Left renal cortex interstitium (tissue), 4 donors: ENCODE measurements at places on chromosomes 12 and 14.

DNA sequence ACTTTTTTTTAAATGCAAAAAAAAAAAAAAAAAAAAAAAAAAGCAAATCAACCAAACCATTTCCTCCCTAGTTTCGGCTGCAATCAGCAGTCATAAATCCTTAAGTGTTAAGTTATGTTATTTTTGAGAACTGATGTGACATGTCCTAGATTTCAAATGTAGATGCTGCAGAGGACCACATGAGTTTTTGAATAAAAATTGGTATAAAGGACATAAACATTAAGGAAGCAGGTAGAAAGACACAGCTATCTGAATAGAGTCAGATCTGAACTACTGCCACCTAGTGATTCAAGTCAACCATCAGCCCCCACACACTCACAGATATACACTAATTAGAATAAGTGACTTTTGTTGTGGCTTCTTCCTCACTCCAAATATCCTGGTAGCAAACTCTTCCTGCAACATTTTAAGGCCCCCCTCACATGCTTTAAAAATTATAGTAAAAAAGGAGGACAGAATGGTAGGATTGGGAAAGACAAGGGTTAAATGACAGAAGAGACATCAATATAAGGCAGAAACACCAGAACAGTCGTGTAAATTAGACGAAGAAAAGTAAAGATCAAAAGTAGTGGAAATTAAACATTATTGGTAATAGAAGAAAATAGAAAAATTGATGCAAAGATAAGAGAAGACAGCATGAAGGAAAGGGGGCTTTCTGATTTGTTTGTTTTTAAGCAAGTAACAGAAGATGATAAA is 394.5 kb upstream of the ATP2B1 start:
- no peak for DNase-seq

DNA sequence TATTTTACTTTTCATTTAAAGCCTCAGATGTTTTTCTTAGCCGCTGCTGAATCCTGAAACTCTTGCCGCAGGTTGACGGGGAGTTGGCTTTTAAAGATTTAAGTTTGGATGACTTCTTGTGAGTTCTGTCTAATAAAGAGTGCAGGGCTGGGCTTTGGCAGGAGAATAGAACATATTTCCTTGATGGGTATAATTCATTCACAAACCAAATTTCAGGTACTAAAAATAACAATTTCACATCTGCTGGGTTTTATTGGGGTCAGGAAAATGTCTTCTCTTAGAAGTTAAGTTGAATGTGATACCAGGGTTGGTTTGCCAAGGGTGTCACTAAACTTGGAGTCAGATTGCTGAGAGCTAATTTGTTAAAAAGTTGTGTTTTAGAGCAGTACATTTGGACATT is 9.7 kb downstream of the SP1 start:
- DNase-seq, result no peak

DNA sequence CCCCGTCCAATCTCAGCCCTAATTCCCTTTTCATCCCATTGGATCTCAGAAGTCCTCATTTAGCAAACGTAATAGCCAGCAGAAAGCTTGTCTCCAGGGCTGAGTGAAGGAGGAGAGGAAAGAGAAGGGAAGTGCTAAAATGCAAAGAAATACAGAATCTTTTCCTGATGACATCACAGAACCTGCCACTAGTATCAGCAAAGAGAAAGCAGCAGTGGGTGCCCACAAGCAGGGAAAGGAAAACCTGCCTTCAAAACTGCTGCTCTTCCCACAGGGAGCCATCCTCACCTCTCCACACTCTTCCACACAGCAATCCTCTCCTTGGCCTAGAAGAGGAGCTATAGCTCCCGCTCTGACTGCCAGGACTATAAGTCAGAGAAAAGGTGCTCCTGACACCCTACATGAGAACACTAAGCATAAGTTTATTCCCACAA is 11.3 kb downstream of the MED13L start:
- DNase-seq, result no peak

DNA sequence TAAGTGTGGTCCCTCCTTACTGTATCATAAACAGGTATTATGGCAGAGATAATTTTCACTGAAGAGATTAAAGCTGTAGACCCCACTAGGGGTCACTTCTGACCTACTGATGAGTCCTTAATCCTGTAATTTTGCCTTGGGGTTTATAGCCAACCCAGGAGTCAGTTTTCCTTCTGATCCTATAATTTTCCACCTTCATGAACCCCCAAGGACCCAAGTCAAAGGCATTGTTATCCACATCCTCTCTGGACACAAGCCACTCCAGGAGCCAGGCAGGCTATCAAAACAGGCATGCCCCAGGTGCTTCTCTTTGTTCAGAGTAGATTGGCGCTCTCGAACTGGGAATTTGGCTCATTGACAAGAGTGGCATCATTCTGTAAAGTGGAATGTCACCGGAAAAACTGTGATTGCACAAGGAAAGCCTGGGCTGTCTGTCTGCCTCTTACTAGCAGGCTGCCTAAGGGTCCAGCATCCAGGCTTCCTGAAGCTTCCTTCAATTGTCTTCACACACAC is 1523.2 kb upstream of the FLRT2 start:
- DNase-seq, result no peak

DNA sequence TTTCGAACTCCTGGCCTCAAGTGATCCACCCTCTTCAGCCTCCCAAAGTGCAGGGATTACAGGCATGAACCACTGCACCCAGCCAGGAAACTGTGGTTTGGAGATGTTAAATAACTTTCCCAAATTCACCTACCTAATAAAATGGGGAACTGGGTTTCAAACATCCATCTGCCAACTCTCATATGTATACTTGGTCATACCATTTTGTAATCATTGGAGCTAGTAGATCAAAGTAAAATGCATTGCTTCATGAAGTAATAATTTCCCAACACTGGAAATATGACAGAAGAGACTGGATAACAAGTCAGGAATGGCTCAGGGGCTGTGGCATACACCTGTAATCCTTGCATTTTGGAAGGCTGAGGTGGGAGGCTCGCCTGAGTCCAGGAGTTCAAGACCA is 5.3 kb upstream of the HECTD1 start:
- no peak for DNase-seq

GRCh38 chr12:57131896-57132744 is 3.8 kb downstream of the LRP1 start:
- no peak for DNase-seq

DNA sequence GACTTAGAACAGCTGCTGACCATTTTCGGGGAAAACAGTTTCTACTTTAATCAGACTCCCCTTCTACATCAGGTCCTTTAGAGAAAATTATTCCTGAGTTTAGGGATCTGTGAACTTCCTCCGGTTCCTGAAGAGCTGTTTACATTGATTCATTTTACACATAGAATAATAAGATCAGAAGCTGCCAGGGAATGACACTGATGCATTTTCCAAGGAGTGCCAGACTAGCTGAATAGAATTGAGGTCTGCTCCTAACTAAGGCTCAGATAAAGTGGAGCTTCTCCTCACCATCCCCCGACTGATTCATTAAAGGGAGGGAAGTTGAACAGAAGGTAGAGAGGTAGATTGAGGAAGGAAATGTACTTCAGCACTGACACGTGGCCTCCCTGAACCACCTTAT is 41.9 kb upstream of the PSMA6 start:
- no peak for DNase-seq

- DNase-seq, result no peak
Observed at GRCh38 chr12:46343118-46343852, 29.3 kb downstream of the SLC38A2 start.

DNA sequence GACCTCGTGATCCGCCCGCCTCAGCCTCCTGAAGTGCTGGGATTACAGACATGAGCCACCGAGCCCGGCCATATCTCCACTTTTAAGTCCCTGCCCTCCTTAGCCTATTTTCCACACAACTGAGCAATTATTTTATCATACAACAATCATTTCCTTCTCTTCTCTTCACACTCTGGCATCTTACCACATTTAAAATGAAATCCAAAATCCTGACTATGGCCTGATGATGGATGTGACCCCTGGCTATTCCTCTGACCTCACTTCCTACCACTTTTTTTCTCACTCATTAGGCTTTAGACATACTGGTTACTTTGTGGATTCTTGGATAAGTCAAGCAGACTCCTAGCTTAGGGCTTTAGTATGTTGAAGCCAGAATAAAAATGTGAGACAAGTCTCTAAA is 21.9 kb upstream of the EID3 start:
- DNase-seq, result no peak

GRCh38 chr14:63262446-63262845 is 56.3 kb downstream of the GPHB5 start:
- no peak for DNase-seq

DNA sequence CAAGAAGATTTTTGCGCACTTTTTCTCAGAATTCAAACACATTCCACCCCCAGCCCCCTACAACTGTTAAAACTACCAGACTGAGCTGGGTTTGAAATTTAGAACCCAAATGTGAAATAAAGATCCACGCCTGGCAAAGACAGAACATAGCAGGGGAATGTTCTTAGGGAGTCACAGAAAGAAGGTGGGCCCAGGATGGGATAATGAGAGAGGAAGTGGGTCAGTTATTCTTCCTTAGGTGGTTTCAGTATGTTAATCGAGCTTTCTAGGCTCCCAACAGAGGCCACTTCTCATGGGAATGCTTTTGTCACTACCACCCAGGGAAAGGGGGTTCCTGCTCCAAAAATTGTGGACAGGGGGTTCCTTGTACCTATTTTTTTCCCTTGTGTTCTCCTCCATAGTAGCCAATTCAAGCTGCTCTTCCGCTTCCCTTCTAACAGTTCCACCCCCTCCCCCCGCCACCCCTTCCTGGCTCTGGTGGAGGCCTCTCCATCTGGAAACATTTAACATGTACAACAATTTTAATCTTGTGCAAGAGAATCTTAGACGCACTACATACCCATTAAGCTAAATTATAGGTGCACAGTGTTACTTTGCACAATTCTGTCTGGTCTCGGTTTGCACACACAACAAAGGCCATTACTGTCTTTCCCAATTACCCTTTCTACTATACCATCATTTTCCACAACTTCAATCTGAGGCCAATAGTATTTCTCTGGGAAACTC is 218.1 kb downstream of the MON2 start:
- no peak for DNase-seq

DNA sequence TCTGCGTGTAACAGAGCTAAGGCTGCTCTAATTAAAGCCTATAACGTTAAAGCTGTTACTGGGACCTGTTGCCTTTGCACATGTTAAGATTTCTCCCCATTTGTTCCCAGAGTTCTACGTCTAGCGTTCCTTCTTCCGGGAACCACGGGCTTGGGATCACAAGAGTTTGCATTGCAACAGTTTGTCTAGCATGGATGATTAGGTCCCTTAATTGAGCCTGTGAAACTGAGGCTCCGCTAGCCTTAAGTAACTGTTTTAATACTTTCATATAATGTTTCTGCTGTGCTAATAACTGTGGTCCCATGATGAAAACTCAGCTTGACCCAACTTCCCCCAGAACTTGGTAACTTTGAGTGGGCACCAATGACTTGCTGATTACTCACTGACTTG is 16.7 kb upstream of the LYZ start:
- DNase-seq, result no peak

DNA sequence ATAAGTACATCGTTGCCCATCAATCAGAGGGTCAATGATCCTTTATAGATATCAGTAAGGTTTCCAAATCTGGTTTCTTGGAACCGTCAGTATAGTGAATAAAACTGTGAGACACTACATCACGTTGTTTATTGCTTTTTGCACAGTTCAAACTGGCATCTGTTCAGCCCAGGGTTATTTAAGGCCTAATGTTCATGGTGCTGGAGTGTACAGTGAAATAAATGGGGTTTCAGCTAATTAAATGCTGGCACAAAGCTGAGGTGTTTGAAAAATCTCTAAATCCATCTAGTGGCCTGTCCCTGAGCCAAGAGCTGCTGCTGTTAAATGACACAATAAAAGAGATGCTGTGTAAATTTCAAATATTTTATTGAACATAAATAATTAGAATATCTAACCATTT is 69.9 kb downstream of the RPS29 start:
- DNase-seq, result no peak

GRCh38 chr14:51053157-51053556 is 41.7 kb downstream of the TRIM9 start:
- no peak for DNase-seq

- peak; percentile 75 for DNase-seq
Observed at GRCh38 chr12:93571365-93571924, 1.0 kb upstream of the SOCS2 start.

- DNase-seq, result no peak
Observed at GRCh38 chr14:76056128-76056527, 70.6 kb downstream of the IFT43 start.

DNA sequence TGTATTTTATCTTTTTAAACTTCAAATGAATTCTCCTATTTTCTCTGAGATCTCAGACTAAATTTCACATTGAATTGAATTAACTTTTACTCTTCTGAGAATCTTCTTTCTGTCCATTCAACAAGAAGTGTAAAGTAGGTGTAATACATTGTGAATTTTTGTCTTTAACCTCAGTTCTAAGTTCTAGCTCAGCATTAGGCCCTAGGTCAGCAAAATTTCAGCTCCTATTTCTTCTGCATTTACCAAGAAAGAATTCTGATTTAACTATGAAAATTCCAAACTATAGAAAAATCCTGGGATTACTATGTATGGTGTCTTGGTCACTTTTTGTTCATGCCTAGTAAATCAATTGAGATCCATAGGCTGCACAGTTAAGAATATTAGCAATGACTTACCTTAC is 110.9 kb upstream of the MYF6 start:
- DNase-seq, result no peak

DNA sequence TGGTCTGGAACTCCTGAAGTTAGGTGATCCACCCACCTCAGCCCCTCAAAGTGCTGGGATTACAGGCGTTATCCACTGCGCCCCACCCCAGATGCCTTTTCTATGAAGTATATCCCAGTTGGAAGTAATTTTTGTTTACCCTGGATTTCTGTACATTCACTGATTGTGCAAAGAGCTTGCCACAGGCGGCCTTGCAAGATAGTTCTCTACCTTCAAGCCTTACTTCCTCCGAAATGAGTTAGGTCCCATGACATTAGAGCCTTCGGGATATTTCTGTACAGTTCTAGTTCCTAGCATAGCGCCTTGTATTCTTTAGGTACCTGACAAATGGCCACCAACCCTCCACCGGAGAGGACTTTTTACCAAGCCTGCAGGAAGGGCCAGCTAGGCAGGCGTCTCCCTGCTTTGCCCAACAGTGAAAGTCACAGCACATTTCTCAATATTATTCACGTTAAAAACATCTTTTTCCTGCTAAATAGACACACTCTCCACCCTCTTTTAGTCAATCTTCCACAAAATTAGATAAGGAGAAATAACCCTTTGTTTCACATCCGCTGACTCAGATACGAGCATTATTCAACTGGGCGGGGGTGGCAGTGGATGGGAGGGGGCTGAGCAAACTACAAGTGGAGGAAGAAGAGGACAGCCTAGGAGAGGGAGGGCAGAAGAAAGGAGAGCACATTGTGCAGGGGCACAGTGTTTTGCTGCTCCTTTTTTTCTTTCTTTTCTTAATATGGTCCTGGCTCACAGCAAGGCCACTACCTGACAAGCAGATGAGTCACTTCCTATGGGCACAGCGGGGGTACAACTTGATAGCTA is 40.0 kb upstream of the CAPRIN2 start:
- DNase-seq, result no peak

DNA sequence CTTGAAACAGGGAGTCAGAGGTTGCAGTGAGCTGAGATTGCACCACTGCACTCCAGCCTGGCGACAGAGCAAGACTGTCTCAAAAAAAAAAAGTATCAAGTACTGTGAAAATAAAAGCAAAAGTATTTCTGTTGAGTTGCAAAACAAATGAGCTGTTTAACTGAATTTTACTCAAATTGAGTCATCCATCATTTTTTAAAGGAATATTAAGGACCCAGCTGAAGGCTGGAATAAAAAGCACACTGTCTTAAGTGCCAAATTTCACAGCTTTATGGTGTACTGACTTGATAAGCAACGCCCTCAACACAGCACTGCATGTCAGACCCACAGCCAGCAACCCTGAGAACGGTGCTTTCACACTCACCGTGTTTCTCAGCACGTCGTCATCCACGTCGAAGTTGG is 57.9 kb downstream of the AMN start:
- DNase-seq, result no peak
